ENCODE measurements at places on chromosomes 1 and 21.

GRCh38 chr1:33397994-33398393 lies 32.9 kb downstream of the PHC2 start:
- DNase-seq, result no peak

DNA sequence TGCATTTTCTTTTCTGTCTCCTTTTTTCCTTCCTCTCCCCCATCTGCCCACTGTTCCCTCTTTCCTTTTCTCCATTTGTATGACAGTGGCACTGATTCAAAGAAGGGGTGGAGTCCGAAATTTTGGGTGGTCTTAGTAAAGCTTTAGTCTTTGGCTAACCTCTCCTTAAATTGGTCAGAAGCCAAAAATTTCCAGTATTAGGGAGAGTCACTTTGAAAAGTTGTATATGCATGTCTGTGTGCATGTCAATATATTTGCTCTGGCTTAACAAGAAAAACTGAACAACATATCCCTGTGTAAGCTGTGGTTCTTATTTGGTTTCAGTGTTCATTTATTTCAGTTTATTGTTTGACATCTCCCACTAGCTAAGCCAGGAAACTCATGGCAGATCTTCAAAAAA lies 314.8 kb upstream of the CXADR start:
- no peak for DNase-seq

GRCh38 chr1:89524369-89525168 lies at the start of gene LRRC8B:
Gene LRRC8B (plus strand): TSS chr1:89524829. CDS start chr1:89582651, 57,822 bp downstream.
- peak; percentile 89 for DNase-seq

DNA sequence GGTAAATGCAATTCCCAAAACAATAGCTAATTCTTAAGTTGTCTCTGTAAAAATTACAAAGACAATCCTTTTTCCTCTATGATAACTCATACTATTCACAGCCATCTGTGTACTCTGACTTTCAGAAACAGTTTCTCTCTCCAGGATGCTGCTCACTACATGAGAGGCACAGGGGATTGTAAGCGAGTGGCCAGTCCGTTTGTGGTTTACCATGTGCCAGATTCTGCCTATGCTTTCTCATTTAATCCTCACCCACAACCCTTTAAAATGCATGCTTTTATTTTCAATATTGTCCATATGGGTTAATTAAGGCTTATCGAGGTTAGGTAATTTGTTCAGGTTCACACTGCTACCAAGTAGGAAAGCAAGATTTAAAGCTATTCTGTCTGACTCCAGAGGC lies 23.0 kb downstream of the RGS1 start:
- no peak for DNase-seq

DNA sequence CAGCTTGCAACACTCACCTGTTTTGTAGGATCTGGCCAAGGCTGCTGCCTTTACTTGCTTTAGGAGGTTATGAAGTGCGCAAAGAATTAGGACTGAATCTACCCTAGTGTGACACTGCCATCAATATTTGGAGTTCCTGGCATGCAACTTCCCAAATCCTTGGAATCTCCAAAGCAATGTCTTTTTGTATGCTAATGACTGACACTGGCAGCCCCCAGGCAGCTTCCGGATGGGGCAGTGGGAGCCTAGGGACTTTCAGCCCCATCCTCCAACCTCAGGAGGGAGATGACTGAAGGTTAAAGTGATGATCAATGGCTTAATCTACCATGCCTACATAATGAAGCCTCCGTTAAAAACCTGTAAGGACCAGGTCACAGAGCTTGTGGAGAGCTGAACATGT lies 5.5 kb downstream of the RCC2 start:
- no peak for DNase-seq

DNA sequence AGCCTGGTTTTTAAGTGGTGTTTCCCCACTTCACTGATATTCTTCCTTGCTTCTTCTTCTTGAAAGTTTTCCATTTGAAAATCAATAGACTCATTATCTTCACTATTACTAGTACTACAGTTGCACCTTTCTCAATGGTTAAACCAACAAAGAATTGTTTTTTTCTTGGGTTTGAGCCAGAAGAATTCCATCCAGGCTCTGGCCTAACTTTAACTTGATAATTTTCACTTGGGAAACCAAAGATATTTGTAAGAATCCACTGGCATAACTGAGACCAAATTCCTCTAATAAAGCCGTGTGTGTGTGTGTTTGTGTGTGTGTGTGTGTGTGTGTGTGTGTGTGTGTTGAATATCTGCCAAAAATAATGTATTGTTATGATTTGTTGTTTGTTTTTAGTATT lies 103.2 kb downstream of the SGIP1 start:
- DNase-seq, result no peak

- no peak for DNase-seq
Observed at GRCh38 chr1:5373281-5373680, 618.9 kb downstream of the NPHP4 start.

- no peak for DNase-seq
Observed at GRCh38 chr1:64223329-64224151, 20.1 kb downstream of the UBE2U start.

GRCh38 chr1:150615346-150616201 lies 13.8 kb downstream of the ENSA start:
- DNase-seq, result no peak

DNA sequence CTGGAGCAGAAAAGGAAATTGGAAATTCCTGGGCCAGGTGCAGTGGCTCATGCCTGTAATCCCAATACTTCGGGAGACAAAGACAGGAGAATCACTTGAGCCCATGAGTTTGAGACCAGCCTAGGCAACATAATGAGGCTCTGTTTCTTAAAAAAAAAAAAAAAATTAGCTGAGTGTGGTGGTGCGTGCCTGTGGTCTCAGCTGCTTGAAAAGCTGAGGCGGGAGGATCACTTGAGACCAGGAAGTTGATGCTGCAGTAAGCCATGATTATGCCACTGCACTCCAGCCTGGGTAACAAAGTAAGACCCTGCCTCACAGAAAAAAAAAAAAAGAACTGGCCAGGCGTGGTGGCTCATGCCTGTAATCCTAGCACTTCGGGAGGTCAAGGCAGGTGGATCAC lies 56.7 kb downstream of the SRSF11 start:
- no peak for DNase-seq

GRCh38 chr1:63691701-63692425 lies 82.0 kb upstream of the ROR1 start:
- DNase-seq, result peak; percentile 21

DNA sequence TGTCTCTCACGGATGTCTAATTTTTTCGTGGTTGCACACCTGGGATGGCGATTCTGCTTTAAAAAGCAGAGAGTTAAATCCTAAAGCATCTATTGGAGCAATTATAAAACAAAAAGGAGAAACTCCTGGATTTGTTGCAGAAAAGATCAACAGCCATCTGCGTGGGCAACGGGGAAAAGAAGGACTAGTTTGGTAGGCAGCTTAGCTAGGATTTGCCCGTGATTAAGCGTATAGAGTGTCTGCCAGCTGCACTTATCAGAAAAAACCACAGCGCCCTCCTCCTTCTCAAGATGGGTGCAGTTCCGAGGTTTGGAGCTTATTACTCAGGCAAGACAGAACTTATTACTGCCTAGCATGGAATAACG lies 526 bp upstream of the SLC25A24 start:
- peak; percentile 35 for DNase-seq

- DNase-seq, result peak; percentile 76
Observed at GRCh38 chr1:150281758-150282557, at the start of gene CIART. Gene CIART (plus strand): TSS chr1:150282554. CDS start chr1:150283268, 714 bp downstream.

GRCh38 chr1:168386949-168387586 lies 106.4 kb downstream of the TBX19 start:
- peak; percentile 71 for DNase-seq

- DNase-seq, result no peak
Observed at GRCh38 chr1:213335084-213335483, 284.0 kb downstream of the RPS6KC1 start.

- DNase-seq, result no peak
Observed at GRCh38 chr1:95049935-95050334, 22.8 kb downstream of the ALG14 start.

DNA sequence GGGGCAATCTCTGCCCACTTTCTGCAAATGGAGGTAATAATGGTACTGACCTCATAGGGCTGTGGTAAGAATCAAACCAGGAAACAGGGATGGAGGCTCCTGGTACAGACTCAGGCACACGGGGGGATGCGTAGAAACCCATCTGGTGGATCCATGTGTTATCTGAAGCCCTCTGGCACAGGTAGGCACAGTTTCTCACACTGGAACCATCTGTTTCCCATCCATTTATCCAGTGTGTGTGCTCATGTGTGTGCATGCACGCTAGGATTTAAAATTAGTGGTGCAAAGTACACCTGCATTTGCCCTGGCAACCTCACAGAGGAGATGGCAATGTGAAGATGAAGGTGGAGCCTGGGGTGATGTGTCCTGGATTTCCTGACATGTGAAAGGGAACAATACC lies 103.3 kb downstream of the RAVER2 start:
- DNase-seq, result no peak

- no peak for DNase-seq
Observed at GRCh38 chr1:231601824-231602672, 24.5 kb upstream of the DISC1 start.

DNA sequence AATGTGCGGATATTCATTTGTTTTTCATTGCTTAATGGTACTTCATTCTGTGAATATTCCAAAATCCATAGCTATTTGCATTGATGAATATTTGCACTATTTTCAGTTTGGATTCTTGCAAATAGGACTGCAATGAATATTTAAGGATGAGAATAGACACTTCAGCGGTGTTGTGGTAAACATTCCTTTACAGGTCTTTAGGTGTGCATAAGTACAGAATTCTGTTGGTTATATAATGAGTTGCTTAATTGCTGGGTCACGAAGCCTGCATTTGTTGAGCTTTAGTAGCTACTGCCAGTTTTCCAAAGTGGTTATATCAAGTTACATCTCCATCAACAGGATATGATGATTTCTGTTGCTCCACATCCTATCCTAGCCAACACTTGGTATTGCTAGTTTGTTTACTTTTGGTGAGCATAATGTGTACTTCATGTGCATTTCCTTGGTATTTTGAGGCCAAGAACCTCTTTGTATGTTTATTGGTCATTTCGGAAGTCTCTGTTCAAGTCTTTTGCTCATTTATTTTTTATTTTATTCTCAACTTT lies 64.2 kb upstream of the CYYR1 start:
- DNase-seq, result no peak

DNA sequence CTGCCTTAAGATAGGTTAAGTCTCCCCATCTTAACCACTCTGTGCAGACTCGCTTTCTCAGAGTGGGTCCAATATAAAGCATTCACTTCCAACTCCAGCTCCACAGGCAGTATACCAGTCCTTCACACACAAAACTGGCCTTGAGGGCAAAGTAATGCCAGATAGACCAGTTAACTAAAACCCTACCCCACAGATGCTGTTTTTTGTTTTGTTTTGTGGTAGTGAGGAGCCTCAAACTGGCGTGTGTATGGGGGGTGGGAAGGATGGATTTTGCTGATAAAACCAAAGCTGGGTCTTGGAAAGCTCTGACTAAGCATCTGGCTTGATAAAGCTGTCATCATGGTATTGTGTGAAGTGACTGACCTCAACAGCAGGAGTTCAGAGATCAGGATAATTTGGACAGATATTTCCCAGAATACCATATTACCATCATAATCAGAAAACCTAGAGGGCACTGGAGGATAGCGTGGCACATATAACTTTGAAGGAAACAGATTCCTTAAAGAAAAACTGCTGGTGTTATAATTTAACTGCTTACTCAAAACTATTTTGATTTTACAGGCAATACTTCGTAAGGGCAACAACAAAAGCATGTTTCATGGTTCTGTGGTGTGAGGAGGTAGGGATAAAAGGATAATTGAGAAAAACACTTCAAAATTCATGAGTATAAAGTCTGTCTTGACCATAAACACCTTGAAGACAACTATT lies 29.6 kb upstream of the CPLANE2 start:
- DNase-seq, result no peak

- no peak for DNase-seq
Observed at GRCh38 chr1:160367516-160367900, 637 bp downstream of the NHLH1 start.

DNA sequence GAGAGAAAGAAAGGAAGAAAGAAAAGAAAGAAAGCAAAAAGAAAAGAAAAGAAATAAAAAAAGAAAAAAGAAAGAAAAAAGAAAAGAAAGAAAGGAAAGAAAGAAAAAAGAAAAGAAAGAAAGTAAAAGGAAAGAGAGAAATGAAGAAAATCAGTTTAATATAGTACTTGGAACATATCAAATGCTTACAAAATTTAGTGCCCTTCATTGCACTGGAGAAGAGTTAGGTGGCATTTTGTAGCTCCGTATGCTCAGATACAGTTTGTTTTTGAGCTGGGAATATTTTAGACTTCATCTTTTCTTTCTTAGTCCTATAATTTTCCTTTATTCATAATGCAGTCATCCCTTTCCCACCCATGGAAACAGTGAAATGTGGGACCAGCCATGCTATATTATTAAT lies 56.2 kb upstream of the APP start:
- no peak for DNase-seq

DNA sequence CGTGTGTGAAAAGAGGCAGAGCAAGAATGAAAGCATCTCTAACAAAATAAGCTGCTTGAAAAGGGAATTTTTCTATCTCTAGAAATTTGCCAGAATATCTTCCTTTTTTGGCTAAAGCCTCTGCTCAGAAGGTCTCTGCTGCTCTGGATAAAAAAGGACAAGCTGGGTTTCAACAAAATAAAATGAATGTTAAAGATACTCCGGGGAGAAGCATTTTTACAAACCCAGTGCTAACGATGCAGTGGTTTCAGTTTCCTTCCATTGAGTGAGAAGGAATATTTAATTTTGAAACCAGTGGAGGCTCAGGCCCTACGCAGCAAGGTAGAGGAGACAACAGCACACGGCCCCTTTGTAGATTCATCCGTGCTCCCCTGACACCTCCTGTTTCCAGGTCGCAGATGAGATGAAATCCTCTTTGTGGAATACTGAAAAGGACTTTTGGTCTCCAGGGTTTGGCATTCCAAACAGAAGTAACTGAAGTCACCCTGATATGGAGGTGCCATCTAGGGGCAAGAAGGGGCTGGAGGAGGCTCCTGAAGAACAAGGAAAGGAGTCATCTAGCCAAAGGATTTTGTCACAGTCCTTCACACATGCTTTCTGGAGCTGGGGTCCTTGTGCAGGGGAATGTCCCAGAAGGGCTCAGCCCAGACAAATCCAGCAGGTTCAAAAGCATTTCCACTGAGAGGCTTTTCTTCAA lies 65.7 kb upstream of the SYT6 start:
- no peak for DNase-seq

DNA sequence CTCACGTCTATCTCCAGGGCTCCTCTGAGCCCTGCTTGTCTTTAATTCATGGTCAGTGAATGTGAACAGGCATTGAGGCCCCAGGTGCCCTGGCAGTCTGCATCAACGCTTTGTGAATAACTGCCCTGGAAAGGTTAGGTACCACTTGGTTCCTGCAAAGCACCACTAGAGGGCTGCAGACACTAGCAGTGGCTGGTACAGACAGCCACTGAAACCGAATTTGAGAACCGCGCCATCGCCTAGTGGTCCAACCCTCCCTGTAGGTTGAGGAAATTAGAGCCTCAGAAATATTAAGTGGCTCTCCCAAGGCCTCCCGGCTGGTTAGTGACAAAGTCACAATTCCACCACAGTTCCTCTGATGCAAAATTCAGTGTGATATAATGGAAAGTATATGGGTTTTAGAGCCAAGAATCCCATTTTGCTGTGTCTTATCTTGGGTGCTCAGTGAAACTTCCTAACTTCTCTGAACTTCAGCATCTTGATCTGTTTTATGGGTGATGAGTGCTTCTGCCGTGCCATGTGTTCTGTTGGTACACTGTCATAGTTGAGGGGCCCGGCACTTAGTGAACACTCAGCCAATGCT lies 46.2 kb upstream of the BCL9 start:
- peak; percentile 72 for DNase-seq
